Lower lobe of right lung (tissue), 2 donors: ENCODE measurements at places on chromosomes 13 and 19.

GRCh38 chr19:12733369-12734214, 892 bp downstream of the TRIR start:
- no peak for DNase-seq

- no peak for DNase-seq
These were observed 42.9 kb downstream of the CBY2 start for GRCh38 chr13:45744979-45745378.

- no peak for DNase-seq
These were observed 50.8 kb downstream of the ATP11A start for GRCh38 chr13:112740502-112741131.

DNA sequence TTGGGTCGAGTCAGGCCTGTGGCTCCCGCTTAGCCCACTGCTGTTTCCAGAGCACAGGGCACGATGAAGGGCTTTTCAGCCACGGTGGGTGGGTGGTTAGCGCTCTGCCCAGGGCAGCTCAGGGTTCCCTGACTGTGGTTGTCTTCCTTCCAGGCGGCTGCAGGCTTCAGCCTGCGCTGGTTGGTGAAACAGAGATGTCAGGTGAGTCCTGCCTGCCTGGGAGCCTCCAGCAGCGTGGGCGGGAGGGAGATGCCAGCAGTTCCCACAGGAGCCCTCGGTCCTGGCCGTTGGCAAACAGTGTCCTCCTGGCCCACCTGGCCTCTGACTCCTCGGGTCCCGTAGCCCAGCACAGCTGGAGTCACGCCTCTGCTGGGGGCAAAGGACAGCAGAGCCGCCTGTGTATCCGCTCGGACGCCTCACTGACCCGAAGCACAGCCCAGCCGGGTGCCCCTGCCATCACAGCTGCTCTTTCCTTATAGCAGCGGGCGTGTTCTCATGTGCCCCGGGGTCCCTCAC, 9.7 kb downstream of the ADAT3 start:
- DNase-seq = no peak

- no peak for DNase-seq
These were observed 50.0 kb downstream of the MZT1 start for GRCh38 chr13:72677431-72677830.
